ENCODE measurements at places on chromosomes 12 and 14. TPM values are rescaled to one million over a fixed set of nuclear protein-coding genes. Genes with fewer than 3 reads are reported as not detected.

- no peak for DNase-seq
These were observed 71.8 kb downstream of the ZNF664 start for GRCh38 chr12:124044809-124045321.

Gene RXYLT1
- 19.6 TPM for polyA plus RNA-seq

DNA sequence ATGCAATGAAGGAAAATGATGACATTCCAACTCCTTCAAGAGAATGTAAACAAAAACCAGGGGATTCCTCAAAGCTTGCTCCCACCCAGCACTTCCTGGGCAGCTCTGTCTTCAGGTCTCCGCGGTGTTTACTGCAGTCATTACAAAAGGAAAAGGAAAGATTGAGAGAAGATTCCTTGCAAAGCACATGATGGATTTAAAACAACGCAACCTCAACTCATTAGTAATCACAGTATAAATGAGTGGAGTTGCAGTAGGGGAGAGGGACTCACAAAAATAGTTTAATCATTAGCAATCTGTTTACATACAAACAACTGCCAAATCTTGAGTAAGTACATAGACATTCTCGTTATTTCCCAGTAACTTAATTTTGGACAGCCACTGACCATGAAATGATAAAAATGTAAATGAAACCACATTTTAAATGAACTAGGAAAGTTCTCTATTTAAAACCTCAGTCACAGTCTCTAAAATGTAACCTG, 49.7 kb upstream of the OVCH1 start:
- peak; percentile 89 for DNase-seq

Gene CFAP251
- polyA plus RNA-seq: 4.4 TPM

Gene SYNDIG1L
- not detected for polyA plus RNA-seq

GRCh38 chr12:111558107-111558376, 41.1 kb downstream of the ATXN2 start:
- DNase-seq: peak; percentile 53

- no peak for DNase-seq
These were observed 2.3 kb upstream of the CYP46A1 start for GRCh38 chr14:99681832-99682148.

Gene OR6J1
- not detected for polyA plus RNA-seq

GRCh38 chr12:70645494-70646317, 8.5 kb upstream of the PTPRB start:
- peak; percentile 97 for DNase-seq

Gene POTEM
- not detected for polyA plus RNA-seq

DNA sequence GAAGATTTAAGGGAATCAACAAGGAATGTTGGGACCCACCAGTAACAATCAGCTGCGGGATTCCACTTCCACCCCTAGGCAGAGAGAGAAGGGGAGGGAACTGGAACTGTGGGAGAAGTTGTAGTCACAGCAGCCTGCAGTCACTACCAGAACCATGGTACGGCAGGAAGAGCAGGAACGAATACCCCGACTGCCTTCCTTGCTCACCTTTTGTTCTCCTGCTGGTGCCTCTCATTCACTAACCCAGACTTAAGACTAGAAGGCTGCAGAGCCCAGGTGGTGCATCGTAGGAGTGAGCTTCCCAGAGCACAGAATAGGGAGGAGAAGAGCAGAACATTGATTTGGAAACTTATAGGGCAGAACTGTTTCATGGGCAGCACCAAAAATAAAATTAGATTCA, 154.2 kb downstream of the DYRK2 start:
- DNase-seq: no peak

GRCh38 chr14:59998564-59998963, 78.6 kb downstream of the LRRC9 start:
- no peak for DNase-seq

DNA sequence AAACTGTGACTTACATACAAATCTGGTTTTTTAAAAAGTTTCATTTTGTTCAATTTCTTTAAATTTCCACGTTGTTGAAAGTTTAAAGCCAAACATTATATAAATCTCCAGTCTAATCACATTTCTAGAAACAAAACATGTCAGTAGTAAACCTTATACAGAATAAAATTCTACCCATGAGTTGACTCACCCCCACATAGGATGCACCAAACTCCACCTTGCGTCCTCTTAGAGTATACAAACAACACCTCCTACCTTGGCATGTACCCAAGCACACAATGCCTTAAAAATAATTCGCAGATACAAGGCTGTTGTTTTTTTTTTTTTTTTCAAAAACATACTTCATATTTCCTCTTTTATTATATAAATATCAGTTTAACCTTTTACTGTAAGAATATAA, 3.3 kb downstream of the FBXL14 start:
- DNase-seq: peak; percentile 45

GRCh38 chr12:43357141-43357540, 194.9 kb downstream of the ADAMTS20 start:
- no peak for DNase-seq

Gene KRT2
- polyA plus RNA-seq: not detected

- DNase-seq: no peak
These were observed 350.1 kb downstream of the NELL2 start for GRCh38 chr12:44525806-44526654.

DNA sequence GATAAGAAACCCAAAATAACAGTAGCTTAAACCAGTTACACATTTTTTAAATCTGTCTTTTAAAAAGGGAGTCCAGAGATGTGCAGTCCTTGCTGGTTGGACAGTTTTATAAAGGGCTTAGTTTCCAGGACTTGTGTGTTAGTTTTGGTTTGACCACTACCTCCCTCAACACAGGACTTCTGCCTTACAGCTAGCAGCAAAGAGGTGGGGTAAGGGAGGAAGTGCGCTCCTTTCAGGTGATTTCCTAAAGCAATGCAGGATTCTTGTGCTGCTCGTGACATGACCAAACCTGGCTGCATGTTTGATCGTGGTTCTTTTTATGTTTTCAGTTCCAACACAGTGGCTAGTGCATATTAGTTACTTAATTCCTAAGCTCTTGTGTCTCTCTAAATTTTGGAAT, 266.2 kb downstream of the TMTC2 start:
- no peak for DNase-seq

Gene PTPRO
- polyA plus RNA-seq: 0.35 TPM

GRCh38 chr12:3445119-3445978, 45.7 kb upstream of the PRMT8 start:
- DNase-seq: no peak

DNA sequence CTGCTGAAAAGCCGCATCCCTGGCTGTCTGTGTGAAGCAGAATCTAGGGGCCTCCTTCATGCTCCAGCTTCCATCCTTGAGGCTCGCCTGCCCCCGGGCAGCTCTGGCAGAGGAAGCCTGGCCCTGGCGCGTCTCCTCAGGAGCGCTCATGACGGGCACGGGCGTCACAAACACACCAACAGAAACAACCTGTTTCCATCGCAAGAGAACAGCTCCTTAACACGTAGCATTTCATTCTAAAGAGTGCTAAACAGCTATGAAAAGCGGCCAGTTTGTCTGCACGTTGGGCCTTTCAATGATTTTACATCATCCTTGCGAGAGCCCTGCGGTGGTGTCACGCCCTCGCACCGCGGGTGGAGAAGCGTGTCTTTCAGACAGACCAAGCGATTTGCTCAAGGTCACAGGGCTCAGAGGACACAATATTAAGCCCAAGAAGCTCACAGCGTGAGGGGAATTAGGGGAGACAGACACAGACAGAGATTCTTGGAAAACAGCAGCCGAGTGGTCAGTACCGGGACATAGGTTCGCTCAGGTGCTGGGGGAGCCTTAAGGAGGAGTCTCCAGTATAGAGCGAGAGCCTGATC, 4.9 kb downstream of the ADGRD1 start:
- DNase-seq: no peak

- no peak for DNase-seq
These were observed 42.9 kb downstream of the RALGAPA1 start for GRCh38 chr14:35766036-35766699.

Gene SLC4A8
- polyA plus RNA-seq: 4.9 TPM

- DNase-seq: no peak
These were observed 39.9 kb downstream of the BCL11B start for GRCh38 chr14:99231850-99232713.

DNA sequence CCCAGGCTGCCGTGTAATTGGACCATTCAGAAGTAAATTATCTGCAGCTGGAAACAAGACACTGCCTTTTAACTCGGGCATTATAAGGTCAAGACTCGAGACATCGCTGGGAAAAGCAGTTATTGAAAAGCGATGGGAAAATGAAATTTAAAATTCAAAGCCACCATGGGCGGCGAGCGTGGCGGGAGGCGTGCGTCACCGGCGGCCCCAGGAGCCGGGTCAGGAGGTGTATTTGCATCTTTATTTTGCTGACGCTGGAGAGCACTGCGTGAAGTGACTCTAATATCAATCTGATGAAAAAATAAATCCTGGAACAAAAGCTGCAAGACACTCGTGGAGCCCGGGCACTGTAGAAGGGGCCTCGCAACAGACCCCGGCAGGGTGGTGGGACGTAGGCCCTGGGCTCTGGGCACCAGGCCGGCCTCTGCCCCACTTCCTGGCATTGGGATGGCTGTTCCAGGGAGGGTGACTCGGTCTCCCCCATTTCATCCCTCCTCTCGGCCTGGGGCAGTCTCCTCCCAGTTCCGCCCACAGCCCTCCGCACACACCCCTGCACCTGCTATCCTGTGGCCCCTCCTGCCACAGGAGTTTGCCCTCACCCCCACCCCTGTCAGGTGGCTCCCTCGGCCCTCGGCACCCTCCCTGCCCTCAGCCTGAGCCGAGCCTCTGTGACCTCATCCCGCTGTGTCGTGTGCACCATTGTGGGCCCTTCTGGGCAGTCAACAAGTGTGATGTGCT, 196.2 kb downstream of the KIF26A start:
- no peak for DNase-seq

Gene ALKBH2
- polyA plus RNA-seq: 15.4 TPM

- no peak for DNase-seq
These were observed 4.5 kb downstream of the NOVA1 start for GRCh38 chr14:26593357-26593756.

Gene FAR2
- 10.2 TPM for polyA plus RNA-seq
